ENCODE measurements at places on chromosomes 5 and 9. TPM values are rescaled to one million over a fixed set of nuclear protein-coding genes. Genes with fewer than 3 reads are reported as not detected.

DNA sequence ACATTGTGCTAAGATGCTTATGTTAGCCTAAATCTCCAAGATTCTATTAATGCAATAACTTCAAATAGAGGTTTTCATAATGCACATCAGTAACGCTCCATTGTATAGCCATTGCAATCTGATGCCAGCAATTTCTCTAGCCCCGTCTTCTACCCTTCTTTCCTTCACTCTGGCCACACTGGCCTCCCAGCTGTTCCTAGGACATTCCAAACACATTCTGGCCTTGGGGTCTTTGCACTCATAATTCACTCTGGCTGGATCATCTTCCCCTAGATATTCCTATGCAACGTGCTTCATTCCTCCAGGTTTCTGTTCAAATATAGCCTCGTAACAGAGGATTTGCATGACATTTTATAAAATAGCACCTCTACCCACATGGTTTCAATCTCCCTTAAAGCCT, 23.3 kb downstream of the FAM81B start:
- no peak for DNase-seq
- no peak overlapping the region for H3K27ac ChIP-seq
- no peaks in the 10 kb centered on the region for H3K27me3 ChIP-seq
- no peak overlapping the region for H3K4me3 ChIP-seq
- H3K36me3 ChIP-seq, result no peaks in the 10 kb centered on the region

- no peaks in the 10 kb centered on the region for H3K36me3 ChIP-seq
- H3K27ac ChIP-seq, result no peak overlapping the region
- DNase-seq, result no peak
These were observed 100.6 kb upstream of the TARS1 start for GRCh38 chr5:33340195-33340594.

DNA sequence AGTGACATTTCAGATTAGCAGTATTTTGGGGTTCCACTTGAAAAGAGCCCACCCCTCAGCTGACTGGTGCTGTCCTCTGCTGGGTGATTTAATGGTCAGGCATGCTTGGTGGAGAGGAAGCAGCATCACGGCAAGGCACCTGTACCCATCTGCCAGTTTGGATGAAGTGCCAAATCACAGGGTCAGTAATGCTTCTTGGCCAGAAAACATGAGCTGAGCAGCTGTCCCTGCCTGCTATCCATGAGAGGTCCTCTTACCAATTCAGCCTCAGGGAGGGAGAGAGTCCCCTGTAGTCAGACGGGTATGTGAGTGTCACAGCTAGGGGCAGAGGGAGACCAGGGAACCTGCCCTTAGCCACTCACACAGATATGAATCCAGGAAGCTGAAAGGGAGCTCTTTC, 137.9 kb downstream of the SEC61B start:
- H3K36me3 ChIP-seq, result no peaks in the 10 kb centered on the region
- DNase-seq, result no peak
- no peaks in the 10 kb centered on the region for H3K4me1 ChIP-seq
- no peak overlapping the region for H3K27ac ChIP-seq
- no peaks in the 10 kb centered on the region for H3K27me3 ChIP-seq
- H3K4me3 ChIP-seq, result no peak overlapping the region

- H3K27ac ChIP-seq, result no peak overlapping the region
- H3K36me3 ChIP-seq, result no peaks in the 10 kb centered on the region
- H3K4me1 ChIP-seq, result no peaks in the 10 kb centered on the region
- H3K4me3 ChIP-seq, result no peak overlapping the region
- H3K27me3 ChIP-seq, result no peaks in the 10 kb centered on the region
These were observed 13.0 kb upstream of the CYFIP2 start for GRCh38 chr5:157252711-157253465.

DNA sequence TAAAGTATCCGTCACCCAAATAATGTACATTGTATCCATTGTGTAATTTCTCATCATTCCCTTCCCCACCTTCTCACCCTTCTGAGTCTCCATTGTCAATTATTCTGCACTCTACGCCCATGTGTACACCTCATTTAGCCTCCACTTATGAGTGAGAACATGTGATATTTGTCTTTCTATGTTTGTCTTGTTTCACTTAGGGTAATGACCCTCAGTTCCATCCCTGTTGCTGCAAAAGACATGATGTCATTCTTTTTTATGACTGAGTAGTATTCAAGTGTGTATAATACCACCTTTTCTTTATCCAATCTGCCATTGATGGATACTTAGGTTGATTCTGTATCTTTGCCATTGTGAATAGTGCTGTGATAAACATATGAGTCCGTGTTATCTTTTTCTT, 4.9 kb upstream of the SPATA31C2 start:
- no peak for DNase-seq
- H3K4me1 ChIP-seq, result no peaks in the 10 kb centered on the region
- H3K36me3 ChIP-seq, result no peaks in the 10 kb centered on the region
- H3K27me3 ChIP-seq, result no peaks in the 10 kb centered on the region
- no peak overlapping the region for H3K27ac ChIP-seq

DNA sequence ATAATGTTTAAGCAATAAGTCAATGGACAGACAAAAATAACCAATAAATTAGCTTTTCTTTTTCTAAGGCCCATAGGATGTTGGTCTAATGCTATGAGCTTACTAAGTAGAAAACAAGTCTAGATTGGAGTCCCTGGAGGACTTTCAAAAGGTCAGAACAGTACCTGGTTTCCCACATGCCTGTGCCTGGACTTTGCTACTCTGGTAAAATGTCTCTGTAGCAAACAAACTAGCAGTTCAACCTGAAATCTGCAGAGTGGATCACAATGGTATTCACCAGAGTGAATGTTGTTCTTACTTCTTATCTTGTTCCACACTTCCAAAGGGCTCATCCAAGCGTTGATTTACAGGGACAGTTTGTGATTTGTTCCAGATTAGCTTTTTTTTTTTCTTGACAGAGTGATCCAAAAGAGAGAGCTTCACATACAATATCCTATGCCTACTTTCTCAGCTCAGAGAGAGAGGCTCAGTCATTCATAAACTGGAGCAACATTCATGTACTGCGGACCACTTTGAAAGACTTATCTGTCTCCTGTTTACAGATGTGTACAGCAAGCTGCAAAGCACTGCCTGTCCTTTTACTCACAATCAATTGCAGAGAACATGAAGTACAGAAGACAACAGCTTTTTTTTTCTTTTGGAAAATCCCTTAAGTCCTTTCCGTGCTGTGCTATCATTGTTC, 466.1 kb downstream of the SPATA31D1 start:
- no peaks in the 10 kb centered on the region for H3K27me3 ChIP-seq
- no peak overlapping the region for H3K4me3 ChIP-seq
- H3K4me1 ChIP-seq, result no peaks in the 10 kb centered on the region
- no peak overlapping the region for H3K27ac ChIP-seq
- no peaks in the 10 kb centered on the region for H3K36me3 ChIP-seq

DNA sequence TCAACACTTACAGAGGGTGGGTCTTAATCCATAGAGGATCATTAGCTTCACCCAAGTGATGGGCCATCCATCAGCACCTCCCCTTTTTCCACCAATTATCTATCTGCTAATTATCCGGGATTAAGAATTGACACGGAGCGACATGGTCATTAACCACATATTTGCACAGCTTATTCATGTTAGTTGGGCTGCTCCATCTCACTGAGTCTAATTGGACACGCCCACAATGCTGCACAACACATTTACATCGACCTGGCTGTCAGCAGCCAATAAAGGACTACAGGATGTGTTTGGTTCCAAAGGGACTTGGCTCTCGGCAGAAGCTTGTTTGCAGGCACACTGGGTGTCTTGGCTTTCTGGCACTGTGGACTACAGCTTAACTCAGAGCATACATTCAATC, 21.6 kb downstream of the FOXE1 start:
- H3K27ac ChIP-seq, result no peak overlapping the region
- H3K27me3 ChIP-seq, result no peaks in the 10 kb centered on the region
- H3K36me3 ChIP-seq, result no peaks in the 10 kb centered on the region

DNA sequence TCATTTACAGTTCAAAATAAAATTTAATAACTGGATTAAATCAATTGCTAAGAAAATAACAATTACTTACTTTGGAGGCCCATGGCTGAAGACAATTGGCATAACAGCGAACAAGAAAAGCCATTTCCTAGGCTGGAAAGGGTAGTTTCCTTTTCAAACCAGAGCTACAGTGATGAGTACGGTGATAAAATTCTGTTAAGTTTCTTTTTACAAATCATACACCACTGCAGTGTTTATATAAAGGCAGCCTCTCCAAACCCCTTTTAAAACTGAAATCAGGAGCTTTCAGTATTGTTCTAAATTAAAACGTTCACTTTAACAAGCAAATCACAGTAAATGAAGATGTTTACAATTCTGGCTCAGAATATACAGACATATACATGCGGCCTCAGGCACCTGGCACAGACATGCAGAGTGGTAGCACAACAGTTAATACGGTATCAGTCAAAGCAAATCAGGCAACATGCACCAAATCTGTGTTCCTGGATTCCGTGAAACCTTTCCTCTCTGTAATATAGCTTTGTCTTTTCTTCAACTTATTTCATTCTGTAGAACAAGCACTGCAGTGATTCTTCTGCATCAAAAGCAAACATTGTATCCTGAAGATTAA, 102.9 kb downstream of the RAPGEF6 start:
- H3K36me3 ChIP-seq, result no peaks in the 10 kb centered on the region
- H3K27me3 ChIP-seq, result no peaks in the 10 kb centered on the region
- DNase-seq, result no peak

DNA sequence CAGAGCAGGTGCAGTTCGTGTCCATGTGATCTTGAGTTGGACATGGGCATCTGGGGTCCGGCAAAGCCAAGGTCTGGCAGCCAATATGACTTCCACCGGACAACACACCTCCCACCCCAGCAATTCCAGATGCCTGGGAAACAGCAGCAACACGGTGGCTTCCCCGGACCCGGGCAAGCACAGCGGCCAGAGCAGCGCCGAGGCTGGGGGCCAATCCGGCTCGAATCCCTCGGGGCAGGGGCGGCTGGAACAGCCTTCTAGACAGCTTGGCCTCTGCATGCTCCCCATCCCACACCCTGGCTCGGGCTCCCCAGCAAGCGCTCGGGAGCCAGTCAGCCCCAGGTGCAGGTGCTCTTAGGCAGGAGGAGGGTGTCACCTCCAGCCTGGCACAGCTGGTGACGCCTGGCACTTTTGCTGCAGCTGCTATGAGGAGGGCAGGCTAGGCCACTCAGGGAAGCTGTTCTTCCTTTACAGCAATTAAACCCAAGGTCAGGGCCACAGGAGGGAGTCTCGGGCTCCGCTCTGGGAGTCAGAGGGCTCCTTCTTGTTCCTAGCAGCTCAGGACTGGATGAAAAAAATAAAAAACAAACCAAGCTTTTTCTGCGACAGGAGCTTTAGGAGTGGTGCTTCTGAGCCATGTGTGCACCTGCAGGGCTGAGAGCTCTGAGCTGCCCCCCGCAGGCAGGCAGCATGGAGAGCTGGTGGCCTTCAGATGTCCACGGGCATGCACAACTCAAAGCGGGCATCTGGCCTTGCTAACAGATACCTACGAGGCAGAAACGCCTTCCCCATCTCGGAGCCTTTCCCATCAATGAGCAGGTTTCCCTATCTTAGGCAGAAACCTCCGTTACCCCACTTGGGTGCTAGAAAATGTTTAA, 28.2 kb downstream of the DBH start:
- no peak for DNase-seq
- no peaks in the 10 kb centered on the region for H3K27me3 ChIP-seq
- H3K4me1 ChIP-seq, result no peaks in the 10 kb centered on the region
- no peak overlapping the region for H3K4me3 ChIP-seq
- H3K36me3 ChIP-seq, result no peaks in the 10 kb centered on the region

GRCh38 chr9:83981126-83981871, 694 bp downstream of the RMI1 start:
- peak; percentile 28 for DNase-seq
- H3K4me1 ChIP-seq, result peaks cover 7% of the 10 kb centered on the region
- H3K4me3 ChIP-seq, result peak overlapping the region; percentile 93
- no peaks in the 10 kb centered on the region for H3K36me3 ChIP-seq
- no peaks in the 10 kb centered on the region for H3K27me3 ChIP-seq
- H3K27ac ChIP-seq, result peak overlapping the region; percentile 100

DNA sequence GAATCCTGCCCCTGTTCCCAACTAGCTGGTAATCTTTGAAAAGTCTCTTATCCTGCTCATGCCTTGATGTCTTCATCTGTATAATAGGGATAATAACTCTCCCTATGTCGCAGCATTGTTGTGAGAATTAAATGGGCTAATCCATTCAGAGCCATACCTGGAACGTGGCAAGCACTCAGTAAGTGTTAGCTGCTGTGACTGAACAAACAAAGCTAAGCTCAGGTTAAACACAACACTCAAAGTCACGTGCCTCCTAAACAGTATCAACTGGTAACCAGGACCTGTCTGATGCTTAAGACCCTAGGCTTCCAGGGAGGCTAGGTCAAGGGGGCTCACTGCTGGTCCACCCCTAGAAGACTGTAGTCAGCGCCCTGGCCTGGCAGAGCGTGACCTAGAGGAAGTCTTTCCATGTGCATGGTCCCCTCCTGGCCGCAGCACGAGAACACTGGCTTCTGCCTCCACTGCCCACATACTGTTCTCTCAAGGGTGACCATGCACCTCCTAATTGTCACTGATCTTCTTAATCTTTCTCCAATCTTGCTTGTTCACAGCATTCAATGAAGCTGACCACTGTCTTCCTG, 211.1 kb downstream of the TTLL11 start:
- H3K27me3 ChIP-seq, result no peaks in the 10 kb centered on the region
- DNase-seq, result no peak
- H3K27ac ChIP-seq, result no peak overlapping the region
- H3K4me3 ChIP-seq, result no peak overlapping the region
- no peaks in the 10 kb centered on the region for H3K4me1 ChIP-seq
- no peaks in the 10 kb centered on the region for H3K36me3 ChIP-seq

DNA sequence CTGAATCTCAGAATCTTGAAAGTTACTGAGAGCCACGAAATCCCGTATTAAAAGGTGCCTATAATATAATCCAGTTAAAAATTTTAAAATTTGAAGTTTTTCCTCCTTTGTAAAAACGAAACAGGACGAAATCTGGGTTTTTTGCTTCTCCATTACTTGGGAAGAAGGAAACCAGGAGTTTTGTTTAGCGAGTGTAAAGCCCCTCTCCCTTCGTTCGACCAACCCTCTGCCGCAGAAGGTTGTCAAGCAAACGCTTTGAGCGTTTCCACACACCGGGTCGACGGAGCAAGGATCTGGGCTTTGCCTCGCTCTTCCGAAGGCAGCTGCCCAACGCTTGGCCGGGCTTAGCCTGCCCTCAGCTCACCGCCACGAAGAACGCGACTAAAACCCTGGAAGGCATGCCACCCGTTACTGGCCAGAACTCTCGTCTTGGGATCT, 1.6 kb upstream of the FOXE1 start:
- no peaks in the 10 kb centered on the region for H3K4me1 ChIP-seq
- H3K27me3 ChIP-seq, result peaks cover 70% of the 10 kb centered on the region
- DNase-seq, result no peak

GRCh38 chr9:112861155-112861554, 29.5 kb downstream of the SLC46A2 start:
- H3K4me1 ChIP-seq, result no peaks in the 10 kb centered on the region
- no peaks in the 10 kb centered on the region for H3K27me3 ChIP-seq
- no peak overlapping the region for H3K27ac ChIP-seq
- H3K36me3 ChIP-seq, result no peaks in the 10 kb centered on the region

The CATSPER3 gene
- 0.48 TPM for total RNA-seq

The LRRC8A gene
- total RNA-seq, result 58.7 TPM

The G3BP1 gene
- total RNA-seq, result 72.1 TPM

The PCDHB9 gene
- 5.5 TPM for total RNA-seq

The F2R gene
- total RNA-seq, result 38.7 TPM

The TAF11L12 gene
- total RNA-seq, result not detected

The CCDC187 gene
- total RNA-seq, result 5.1 TPM
